ENCODE measurements at places on chromosomes 11 and 22.

GRCh38 chr11:119839476-119840133, 110.6 kb upstream of the NECTIN1 start:
- peak; percentile 58 for DNase-seq

GRCh38 chr11:63958008-63958407, 16.4 kb upstream of the COX8A start:
- no peak for DNase-seq

DNA sequence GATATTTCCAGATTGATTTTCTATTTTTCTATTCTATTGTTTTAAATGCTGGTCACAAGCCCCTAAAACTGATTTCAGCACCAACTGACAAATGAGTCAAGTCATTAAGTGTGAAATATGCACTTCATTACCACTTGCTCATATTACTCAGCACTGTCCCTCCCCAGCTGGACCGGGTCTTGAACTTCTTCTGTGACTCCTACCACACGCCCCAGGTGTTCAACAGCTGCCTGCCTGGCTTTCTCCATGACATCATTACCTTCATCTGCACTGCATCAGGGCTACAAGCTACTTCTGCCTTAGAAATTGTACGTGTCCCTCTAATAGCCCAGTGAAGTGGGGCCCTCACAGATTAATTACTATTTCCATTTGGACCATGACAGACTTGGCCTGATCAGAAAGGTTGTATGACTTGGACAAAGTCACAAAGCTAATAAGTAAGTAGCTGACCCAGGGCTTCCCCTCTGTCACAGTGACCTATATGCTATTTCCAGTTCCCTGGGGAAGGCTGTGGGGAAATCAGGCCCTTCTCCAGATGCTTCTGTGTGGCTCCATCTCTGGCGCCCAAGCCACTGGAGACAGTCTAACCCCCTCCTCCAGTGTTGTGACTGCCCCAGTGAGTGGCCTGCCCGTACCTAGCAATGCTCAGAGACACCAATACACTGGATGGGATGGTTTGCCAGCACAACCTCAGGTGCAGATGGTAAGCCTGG, 18.1 kb downstream of the TBC1D10A start:
- DNase-seq = no peak

- no peak for DNase-seq
These were observed 12.1 kb downstream of the MYEOV start for GRCh38 chr11:69305885-69306540.

DNA sequence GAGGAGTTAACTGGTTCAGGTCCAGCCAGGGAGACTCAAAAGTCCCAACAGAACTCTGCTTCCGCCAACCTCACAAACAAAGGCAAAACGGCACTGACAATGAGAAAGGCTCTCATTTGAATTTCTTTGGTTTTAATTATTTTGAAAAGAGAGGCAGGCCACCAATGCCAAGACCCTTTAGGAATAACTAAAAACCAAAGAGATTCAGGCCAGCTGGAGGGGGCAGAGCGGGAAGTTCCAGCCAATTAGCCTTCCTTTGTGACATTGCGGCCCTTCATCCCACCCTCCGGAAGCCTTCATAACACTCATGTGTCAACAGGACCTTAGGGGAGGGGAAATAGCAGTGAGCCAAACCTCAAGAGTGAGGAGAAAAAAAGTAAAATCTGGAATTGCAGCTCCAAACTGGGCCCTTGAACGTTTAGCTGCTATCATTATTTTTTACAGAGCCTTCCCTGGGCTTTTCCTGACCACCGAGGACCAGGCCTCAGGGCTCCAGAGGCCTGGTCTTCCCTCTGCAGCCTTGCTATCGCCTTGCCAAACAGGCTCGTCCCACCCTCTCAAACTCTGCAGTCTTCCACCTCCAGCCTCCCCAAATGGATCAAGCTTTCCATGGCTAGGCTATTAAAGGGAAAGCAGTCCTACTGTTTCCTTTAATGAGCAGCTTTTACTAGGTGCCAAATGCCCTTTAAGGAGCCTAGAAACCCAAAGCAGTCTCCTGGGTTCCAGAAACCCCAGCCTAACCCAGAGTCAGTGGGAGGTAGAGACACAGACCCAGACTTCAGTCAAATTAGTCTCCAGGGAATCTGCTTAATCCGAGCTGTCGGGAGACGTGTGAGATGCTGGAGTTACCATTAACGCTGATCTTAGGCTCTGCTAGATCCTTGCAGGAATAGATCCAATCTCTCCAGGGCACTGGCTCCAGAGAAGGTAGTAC, 114.2 kb downstream of the CCDC34 start:
- peak; percentile 78 for DNase-seq

DNA sequence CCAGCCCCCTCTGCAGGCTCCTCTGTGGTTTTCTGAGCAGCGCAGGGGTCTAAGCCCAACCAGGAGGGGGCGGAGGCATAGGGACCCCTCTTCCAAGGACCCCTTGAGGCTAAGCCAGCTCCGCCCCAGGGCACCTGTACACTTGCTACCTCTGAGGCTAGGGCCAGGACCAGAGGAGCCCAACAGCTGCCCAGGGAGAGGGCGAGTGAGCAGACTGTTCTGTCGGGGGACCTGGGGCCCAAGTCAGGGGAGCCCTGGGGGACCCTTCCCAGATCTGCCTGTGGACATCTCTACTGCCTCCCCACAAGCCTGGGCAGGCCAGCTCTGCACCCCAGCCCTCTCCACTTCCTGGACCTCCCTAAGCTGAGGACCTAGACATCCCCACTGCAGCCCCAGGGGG, 1.8 kb downstream of the B4GALNT4 start:
- no peak for DNase-seq

DNA sequence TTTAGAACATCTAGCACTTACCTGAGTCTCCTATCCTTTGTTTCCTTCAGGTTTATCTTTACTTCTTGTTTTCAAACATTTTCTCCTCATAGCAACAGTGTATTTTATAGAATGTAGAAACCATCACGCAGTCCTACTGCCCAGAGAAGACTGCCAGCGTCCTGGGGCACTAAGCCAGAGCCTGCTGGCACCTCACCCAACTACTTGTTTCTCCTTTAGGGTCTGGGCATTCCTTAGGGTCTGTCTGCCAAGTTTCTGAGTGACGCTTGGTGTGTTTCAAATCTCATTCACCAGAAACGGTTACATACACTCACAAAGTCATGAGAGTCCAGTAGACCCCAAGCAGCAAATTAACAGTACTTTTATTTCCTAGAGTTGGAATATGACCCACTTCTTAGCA, 49.6 kb upstream of the SLC25A1 start:
- no peak for DNase-seq

DNA sequence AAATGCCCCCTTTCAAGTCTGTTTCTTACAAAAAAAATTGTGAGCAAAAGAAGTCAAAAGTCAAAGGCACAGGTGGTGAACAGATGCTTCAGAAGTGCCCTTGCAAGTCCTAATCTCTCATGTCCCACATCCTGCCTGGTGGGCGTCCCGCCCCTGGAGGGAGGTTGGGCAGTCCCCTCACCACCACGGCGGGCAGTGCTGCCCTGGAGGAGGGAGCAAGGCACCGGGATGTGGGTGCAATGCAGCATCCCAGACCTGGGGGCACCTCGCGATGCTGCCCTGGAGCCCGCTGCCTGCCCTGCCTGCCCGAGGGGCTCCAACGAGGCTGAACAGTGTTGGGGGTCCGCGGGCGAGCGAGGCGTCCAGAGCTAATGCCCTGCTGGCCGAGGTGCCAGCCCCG, 15.9 kb downstream of the MRGPRG start:
- DNase-seq = no peak

GRCh38 chr22:27863001-27863400, 56.1 kb downstream of the PITPNB start:
- no peak for DNase-seq

GRCh38 chr11:70764356-70764905, 366.1 kb downstream of the CTTN start:
- no peak for DNase-seq

GRCh38 chr11:128513915-128514681, 73.3 kb downstream of the ETS1 start:
- DNase-seq = no peak

GRCh38 chr11:20162824-20163782, 2.8 kb upstream of the DBX1 start:
- peak; percentile 34 for DNase-seq

GRCh38 chr11:8870411-8871170, 40.4 kb upstream of the AKIP1 start:
- peak; percentile 80 for DNase-seq

- no peak for DNase-seq
These were observed 19.3 kb upstream of the ARAP1 start for GRCh38 chr11:72771507-72771906.

DNA sequence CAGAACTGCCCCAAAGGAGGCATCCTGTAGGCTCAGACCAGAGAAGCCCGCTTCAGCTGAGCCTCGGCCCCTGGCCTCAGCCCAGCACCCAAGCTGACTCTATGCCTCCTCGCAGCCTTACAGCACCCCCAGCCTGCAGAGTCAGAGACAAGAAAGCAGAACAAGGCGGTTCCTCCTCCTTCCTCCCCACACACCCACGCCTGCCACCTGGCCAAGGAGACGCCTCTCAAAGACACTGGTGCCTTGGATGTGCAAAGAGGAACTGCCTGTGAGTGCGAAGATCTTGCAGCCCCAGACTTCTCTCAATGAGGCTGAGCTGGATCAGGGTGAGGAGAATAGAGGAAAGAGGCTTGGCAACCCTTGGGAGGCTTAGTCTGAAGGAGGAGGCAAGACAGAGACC, 60.2 kb downstream of the PDE2A start:
- no peak for DNase-seq

DNA sequence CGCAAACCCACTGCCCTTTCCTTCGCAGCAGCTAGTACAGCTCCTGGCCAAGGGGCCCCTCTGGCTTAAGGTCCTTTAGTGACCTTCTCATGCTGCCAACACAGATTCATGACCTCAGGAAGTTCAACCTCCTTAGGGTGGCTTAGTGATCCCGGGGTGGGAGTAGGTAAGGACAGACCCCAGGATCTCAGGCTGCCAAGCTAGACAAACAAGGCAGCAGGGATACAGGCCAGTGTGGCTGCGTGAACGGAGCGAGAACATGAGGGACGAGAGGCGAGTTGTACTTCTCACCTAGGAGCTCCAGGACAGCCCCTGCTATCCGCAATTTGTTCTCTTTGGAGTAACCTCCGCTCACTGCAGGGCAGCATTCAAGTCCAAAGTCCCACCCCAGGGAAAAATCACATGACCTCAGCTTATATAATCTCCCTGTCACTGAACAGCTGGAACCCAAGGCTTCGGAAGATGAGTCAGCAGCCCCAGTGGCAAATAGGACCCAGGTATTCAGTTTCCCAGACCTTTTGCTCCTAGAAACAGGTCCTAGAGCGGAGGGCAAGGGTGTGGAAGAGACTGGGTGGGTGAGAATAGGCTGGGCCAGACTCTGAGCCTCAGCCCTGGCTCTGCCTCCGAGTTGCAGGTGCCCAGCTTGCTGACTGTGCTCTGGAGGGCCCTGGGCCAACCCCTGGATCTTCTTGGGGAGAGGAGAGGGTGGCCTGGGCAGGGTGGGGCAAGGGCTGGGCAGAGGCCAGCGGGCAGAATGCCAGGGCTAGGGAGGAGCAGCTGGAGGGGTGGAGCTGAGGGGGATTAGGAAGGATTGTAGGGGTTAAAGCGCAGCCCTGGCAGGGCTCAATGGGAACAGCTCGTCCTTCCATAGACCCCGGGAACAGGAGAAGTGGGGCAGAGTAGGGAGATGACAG, 13.1 kb downstream of the USP2 start:
- peak; percentile 94 for DNase-seq

DNA sequence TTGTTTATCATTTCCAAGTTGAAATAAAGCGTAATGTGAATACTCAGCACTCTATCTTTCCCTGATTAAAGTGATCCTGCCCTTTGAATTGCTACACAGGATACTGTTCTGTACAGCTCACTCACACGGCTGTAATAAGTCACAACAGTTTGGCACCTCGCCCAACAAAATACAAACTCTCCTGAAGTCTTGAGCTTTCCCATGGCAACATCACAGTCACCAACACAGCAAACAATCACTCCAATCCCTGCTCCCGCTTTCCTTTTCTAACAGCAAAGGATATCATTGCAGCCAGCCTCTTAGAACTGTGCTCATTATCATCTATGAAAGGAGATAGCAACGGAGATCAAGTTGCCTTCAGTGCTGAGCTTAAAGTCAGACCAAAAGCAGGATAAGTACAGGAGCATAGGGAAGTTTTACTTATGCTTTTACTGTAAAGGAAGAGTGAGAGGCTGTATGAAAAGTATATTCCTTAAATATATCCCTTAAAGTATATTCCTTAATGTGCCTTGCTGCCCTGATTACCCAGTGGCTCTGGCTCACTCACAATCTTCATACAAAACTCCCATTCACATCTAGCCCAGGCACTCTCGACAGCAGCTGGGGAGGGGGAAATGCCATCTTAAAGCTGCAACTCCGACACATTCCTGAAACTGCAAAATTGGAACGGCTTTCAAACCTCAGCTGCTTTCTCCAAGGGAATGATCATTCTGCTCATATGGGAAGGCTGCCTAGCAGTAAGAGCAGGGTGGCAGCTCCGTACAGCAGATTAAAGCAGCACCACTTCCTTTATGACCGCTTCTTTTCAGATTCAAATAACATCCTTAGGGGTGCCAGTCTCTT, 35.8 kb downstream of the MAML2 start:
- DNase-seq = peak; percentile 61

DNA sequence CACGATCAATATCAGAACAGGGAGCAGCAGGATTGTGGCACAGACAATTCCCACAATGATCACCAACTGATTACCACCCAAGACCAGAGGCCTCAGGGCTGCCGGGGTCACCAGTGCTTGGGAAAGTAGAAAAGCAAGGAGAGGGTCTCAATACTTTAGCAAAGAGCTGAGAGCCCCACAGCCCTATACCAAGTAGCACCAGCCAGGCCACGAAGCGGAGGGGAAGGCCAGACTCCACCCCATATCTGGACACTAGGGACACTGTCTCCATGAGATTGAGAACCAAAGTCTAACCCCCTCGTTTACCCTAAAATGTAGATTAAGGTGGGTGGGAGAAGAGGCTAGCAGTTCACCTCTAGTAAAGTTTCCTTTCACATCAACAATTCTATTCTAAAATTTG, 24.1 kb upstream of the SCN2B start:
- no peak for DNase-seq

- DNase-seq = no peak
These were observed 7.8 kb upstream of the TMPRSS4 start for GRCh38 chr11:118068945-118069612.

DNA sequence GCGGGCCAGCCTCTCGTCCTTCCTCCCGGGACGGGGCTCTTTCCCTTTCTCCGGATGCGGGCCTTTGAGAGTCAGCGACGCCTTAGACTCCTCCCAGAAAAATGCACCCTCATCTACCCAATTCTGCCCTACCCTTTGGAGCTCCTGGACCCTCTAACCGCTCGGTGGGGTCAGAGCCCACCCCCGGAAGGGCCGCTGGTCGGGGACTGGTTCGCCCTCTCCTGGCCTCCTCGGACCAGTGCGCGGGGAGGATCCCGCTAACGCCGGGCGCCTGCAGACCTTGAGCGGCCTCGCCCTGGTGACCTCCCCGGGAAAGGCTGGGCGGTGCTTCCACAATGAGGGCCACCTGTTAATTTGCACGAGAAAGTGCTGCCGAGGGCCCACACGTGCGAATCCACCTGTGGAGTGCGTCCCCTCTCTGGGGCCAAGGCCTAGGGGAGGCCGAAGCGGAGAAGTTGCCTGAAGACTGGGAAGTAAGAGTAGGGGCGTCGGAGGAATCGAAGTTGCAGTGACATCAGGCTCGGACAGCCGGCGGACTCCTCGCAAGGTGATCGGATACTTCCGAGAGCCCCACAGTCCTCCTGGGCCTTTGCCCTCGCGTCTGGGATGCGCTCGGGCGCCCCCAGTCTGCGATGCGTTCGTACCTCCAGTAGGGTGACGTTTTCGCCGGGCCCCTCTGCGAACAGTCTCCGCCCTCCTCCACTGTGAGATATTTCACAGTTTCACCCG, 61.5 kb downstream of the ENDOD1 start:
- DNase-seq = peak; percentile 77
